ENCODE measurements at places on chromosomes 16 and 17. TPM values are rescaled to one million over a fixed set of nuclear protein-coding genes. Genes with fewer than 3 reads are reported as not detected.
A peak's percentile ranks its signal among the peaks of the same experiment; 100 is the strongest.

The PRDM7 gene
- total RNA-seq: not detected

- no peaks in the 10 kb centered on the region for H3K36me3 ChIP-seq
- no peak for DNase-seq
- H3K27me3 ChIP-seq: no peaks in the 10 kb centered on the region
- H3K4me1 ChIP-seq: no peaks in the 10 kb centered on the region
Observed at GRCh38 chr16:78953526-78953925, 647.0 kb downstream of the MAF start.

DNA sequence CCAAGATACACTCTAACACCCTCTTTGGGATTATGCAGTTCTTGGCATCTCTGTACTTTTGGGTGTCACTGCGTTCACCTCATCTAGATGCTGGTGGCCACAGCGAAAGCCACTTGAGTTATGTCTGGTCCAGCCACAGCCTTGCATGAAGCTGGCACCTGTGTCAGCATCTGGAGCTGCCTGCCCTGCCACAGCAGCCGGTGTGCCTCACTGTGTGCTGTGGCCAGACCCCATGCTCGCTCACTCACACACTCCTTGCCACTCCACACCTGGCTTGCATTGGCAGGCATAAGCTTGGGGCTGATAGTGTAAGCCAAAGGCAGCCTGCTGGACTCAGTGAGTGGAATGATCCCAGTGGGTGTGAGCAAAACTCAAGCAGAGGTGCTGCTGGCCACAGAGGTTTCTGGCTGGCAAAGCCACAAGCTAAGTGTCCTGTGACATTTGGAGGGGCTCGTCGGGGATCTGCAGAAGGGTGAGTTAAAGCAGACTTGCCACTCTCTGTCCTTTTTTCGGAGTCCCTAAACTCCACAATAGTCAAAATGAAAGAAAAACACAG is 442.7 kb upstream of the CDH8 start:
- no peak overlapping the region for H3K27ac ChIP-seq
- H3K4me3 ChIP-seq: no peak overlapping the region
- H3K4me1 ChIP-seq: no peaks in the 10 kb centered on the region
- DNase-seq: no peak
- H3K36me3 ChIP-seq: no peaks in the 10 kb centered on the region

DNA sequence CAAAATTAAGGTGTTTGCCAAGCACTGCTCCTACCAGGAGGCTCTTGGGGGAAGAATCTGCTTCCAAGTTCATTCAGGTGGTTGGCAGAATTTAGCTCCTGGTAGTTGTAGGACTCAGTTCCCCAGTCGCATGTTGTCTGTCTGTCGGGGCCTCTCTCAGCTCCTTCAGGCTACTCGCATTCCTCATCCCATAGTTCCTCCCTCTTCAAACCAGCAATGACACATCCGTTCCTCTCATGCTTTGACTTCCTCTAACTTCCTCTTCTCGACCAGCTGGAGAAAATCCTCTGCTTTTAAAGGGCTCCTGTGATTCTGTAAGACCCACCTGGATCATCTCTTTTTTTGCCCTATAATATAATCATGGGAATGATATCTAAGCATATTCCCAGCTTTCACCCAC is 108.1 kb downstream of the PMP22 start:
- H3K4me1 ChIP-seq: no peaks in the 10 kb centered on the region
- no peaks in the 10 kb centered on the region for H3K36me3 ChIP-seq
- DNase-seq: no peak
- H3K27ac ChIP-seq: no peak overlapping the region
- peaks cover 17% of the 10 kb centered on the region for H3K27me3 ChIP-seq
- H3K4me3 ChIP-seq: no peak overlapping the region

GRCh38 chr17:149231-149630 is 11.9 kb downstream of the SCGB1C2 start:
- no peaks in the 10 kb centered on the region for H3K4me1 ChIP-seq
- no peak for DNase-seq
- no peak overlapping the region for H3K4me3 ChIP-seq
- no peaks in the 10 kb centered on the region for H3K36me3 ChIP-seq
- H3K27ac ChIP-seq: no peak overlapping the region

GRCh38 chr17:3875317-3875716 is 17.5 kb downstream of the CAMKK1 start:
- no peak for DNase-seq
- H3K4me1 ChIP-seq: peaks cover 6% of the 10 kb centered on the region
- H3K4me3 ChIP-seq: no peak overlapping the region
- no peak overlapping the region for H3K27ac ChIP-seq

DNA sequence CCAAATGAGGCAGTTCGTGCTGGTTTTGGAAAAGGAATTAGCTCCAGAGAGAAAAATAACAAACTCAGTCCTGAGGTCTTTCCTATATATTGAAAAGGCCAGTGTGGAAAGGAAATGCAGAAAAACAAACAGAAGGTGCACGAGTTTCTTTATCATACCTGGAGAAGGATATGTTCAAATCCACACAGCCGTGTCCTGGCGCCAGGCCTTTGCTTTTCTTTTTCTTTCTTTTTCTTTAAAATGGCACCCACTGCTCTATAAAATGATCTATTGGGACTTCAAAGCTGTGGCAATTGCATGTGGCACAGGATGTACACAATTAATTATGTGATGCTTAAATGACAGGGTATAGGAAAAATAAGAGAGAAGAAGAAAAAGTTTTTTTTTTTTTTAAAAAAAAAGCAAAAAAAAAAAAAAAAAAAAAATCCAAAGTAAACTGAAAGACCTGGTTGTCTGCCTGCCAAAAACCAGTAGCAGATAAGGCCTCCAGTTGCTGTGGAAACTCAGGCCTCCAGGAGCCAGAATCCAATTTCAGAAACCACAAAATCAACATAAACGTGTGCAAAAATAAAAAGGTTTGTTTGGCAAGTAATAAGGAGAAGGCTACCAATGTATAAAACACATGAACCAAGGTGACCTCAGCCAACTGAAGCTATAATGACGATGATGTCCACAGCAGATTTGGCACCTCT is 957.6 kb upstream of the SOX9 start:
- no peaks in the 10 kb centered on the region for H3K4me1 ChIP-seq
- no peak for DNase-seq
- no peak overlapping the region for H3K4me3 ChIP-seq

DNA sequence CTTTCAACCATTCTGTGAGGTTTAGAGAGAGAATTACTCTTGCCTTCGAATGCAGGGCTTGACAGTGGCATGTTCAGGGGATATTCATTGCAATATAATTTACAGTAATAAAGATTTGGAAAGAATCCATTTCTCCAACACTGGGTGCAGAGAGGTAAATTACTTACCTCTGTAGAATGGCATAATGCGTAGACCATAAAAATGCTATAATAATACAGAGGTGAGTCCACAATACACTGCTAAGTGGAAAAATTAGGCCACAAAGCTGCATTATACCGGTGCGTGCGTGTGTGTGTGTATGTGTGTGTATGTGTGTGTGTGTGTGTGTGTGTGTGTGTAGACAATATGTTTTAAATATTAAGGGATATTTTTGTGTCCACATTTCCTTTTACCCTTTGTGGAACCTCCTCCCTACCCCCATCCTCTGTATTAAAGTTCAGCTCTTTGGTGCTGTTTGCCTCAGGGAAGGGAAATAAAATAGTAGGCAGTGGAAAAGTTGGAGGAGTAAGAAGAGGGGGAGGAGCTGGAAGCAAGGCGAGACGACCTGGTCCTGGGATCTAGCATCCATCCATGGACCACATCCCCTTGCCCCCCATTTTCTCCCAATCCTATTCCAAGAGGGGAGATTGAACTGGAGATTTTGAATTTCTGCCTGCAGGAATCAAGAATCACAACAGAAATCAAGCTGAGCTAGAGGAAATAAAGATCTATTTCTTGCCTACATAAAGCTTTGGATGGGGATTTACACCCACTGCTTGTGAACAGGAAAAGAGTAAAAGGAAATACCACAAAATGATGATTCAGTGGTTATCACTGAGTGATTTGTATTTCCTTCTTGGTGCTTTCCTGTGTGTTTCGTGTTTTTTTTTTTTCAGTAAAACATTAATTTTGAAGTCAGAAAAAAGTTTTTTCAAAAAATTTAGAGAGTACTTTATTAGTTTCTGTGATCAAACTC is 124.8 kb downstream of the RGS9 start:
- no peak overlapping the region for H3K4me3 ChIP-seq
- DNase-seq: no peak
- H3K4me1 ChIP-seq: no peaks in the 10 kb centered on the region
- no peaks in the 10 kb centered on the region for H3K36me3 ChIP-seq

- no peaks in the 10 kb centered on the region for H3K36me3 ChIP-seq
- H3K27ac ChIP-seq: no peak overlapping the region
- no peak overlapping the region for H3K4me3 ChIP-seq
- no peaks in the 10 kb centered on the region for H3K4me1 ChIP-seq
- H3K27me3 ChIP-seq: peaks cover 3% of the 10 kb centered on the region
- DNase-seq: peak; percentile 14
Observed at GRCh38 chr16:1125471-1125870, 27.4 kb upstream of the CACNA1H start.

The CACNG3 gene
- not detected for total RNA-seq

The TBC1D16 gene
- 12.3 TPM for total RNA-seq

The SHPK gene
- 50.9 TPM for total RNA-seq

GRCh38 chr16:14015948-14016347 is 55.2 kb upstream of the MRTFB start:
- no peak overlapping the region for H3K4me3 ChIP-seq
- H3K27ac ChIP-seq: peak overlapping the region; percentile 49
- no peak for DNase-seq
- peaks cover 8% of the 10 kb centered on the region for H3K4me1 ChIP-seq
- no peaks in the 10 kb centered on the region for H3K27me3 ChIP-seq
- H3K36me3 ChIP-seq: no peaks in the 10 kb centered on the region

DNA sequence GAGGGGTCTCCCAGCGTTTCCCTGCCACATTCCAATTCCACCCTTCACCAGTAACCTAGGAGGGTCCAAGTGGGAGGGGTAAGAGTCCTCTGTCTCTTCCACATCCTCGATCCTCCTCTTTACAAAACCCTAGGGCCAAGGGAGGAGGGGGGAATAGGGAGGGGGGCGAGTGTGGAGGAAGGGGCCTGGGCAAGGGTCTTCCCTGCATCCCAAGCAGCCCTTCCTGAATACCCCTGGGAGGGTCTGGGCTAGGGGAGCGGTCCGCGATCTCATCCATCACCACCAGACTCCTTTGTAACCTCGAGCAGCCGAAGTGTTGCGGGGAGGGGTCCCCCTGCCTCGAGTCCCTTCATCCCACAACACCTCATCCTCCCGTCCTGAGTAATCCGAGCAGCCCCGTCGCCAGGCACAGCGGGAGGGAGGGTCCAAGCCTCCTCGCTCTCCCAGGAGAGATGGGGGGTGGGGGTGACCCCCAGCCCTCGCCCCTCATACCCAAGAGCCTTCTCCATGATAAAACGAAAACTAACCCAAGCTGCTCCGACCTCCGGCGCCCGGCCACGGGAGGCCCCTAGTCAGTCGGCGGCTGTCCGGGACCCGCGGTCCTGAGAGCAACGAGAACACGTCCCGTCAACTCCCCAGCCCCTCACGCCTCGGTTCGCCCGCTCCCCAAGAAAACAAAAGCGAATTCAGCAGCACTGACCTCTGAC is 502 bp downstream of the SMPD3 start:
- DNase-seq: no peak
- H3K27ac ChIP-seq: no peak overlapping the region
- H3K4me1 ChIP-seq: peaks cover 12% of the 10 kb centered on the region
- peaks cover 18% of the 10 kb centered on the region for H3K27me3 ChIP-seq
- H3K36me3 ChIP-seq: no peaks in the 10 kb centered on the region

DNA sequence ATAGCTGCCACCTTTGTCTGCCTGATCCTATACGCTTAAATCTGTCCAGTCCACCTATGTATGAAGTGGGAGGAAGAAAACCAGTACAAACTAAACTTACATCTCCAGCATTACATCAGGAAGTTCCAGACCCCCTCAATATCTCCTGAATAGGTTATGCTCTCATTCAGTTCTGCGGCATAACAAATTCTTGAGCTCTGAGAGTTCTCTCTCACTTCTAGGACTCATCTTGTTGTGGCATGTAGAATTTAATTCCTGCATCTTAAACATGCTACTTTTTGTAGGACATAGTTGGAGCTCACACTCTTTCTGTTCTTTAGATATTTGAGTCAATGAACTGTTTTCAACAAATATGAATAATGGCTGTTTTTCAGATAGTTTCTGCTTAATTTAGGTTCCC is 662.5 kb downstream of the CDH11 start:
- no peaks in the 10 kb centered on the region for H3K27me3 ChIP-seq
- no peaks in the 10 kb centered on the region for H3K36me3 ChIP-seq
- H3K27ac ChIP-seq: no peak overlapping the region
- no peaks in the 10 kb centered on the region for H3K4me1 ChIP-seq
- no peak for DNase-seq

DNA sequence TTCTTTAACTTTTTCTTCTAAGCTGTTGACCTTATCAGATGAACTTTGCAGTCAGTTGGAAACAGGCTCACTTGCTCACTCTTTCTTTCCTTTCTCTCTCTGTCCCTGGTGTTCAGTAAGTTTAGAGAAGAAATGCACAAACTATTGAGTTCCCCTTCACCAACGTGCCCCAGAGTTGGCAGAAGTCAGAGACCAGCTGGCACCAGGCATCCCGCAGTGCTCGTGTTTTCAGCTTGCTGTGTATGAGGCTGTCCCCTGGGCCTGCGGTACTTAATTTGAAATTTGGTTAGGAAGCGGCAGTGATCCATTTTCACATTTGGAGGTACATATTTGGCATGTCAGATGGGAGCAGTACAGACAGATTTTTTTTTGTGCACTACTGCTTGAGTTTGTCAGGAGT is 258.6 kb downstream of the SNX29 start:
- no peak for DNase-seq
- H3K4me3 ChIP-seq: no peak overlapping the region
- H3K4me1 ChIP-seq: peaks cover 5% of the 10 kb centered on the region
- H3K27ac ChIP-seq: no peak overlapping the region

- H3K27me3 ChIP-seq: no peaks in the 10 kb centered on the region
- DNase-seq: peak; percentile 35
- H3K36me3 ChIP-seq: no peaks in the 10 kb centered on the region
- peaks cover 80% of the 10 kb centered on the region for H3K4me1 ChIP-seq
Observed at GRCh38 chr16:87382023-87382785, 1.4 kb downstream of the FBXO31 start.

The KATNB1 gene
- 25.8 TPM for total RNA-seq

DNA sequence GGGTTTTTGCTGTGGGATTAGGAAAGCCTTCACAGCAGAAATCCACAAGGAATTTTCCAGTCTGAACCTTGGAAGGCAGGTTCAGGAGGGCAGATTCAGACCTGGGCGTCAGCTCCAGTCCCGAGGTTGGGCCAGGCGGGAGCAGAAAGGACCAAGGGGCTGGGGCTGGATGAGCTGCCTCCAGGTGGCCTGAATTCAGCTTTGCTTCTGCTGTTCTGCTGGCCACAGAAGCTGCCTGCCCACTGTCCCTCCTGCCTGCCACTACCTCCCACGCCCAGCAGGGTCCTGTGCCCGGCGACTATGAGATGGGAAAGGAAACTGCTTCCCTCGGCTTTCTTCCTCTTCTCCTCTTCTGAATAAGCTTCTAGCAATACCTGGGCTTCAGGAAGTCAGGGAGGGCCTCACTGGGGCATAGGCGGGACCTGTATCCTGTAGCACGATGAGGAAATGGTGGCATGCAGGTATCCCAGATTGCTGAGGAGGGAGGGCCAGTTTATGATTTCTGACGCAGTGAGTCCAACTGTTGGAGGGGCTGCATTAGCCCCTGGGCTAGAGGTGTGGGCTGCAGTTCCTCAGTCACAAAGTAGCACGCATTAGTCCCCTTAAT is 18.4 kb downstream of the TBX4 start:
- H3K4me3 ChIP-seq: no peak overlapping the region
- no peaks in the 10 kb centered on the region for H3K27me3 ChIP-seq
- no peak for DNase-seq

The TPSG1 gene
- total RNA-seq: 20.9 TPM

GRCh38 chr17:74592087-74592990 is at the start of gene CD300LD:
TSS of gene CD300LD (minus strand) at chr17:74592283. CDS start at chr17:74592202, 81 bp downstream.
- DNase-seq: no peak
- no peaks in the 10 kb centered on the region for H3K36me3 ChIP-seq
- no peak within 1 kb of the TSS for H3K4me3 ChIP-seq
- no peaks in the 10 kb centered on the region for H3K27me3 ChIP-seq

Measured in transverse colon (tissue), 4 donors.